ENCODE measurements at places on chromosomes 11 and 22.
A peak's percentile ranks its signal among the peaks of the same experiment; 100 is the strongest.

GRCh38 chr11:111418436-111418787 is 39.3 kb upstream of the POU2AF1 start:
- DNase-seq = no peak

- no peak for DNase-seq
Measured at GRCh38 chr11:70556884-70557741, 158.8 kb downstream of the CTTN start.

DNA sequence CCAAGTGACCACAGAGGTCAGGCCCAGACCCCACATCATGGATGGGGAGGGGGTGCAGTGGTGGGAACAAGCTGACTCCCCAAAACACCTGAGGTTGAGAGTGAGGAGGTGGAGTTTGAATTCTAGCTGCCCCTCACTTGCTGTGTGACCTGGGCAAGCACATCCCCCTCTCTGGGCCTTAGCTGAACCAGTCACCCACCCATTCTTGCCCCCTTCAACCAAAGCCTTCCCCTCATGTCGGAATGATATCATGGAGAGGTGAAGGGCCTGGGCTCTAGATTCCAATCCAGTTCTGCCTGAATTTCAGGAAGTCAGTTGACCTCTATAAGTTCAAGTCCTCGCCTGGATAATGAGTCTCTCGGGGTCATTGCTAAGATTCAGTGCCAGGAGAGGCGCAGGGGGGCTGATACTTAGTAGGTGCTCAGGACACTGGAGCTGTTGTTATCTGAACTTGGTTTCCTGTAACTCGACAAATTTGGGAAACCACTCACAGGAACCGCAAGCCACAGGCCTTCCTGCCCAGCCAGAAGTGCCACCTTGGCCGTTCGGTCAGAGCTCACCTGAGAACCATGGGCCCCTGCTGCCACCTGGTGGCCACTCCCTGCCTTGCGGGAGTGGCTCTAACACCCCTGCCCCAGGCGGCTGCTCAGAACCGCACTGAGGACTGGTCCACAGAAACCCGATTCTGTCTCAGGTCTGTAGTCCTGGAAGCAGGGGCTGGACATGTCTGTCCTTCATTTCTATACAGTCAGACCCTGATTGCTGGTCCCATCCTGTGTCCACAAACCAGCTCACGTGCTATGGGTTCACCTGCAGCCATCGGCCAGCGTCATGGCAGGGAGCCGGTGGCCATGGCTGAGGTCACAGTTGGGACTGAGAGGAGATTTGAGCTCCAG is 6.9 kb downstream of the CDC42EP1 start:
- DNase-seq = peak; percentile 82

DNA sequence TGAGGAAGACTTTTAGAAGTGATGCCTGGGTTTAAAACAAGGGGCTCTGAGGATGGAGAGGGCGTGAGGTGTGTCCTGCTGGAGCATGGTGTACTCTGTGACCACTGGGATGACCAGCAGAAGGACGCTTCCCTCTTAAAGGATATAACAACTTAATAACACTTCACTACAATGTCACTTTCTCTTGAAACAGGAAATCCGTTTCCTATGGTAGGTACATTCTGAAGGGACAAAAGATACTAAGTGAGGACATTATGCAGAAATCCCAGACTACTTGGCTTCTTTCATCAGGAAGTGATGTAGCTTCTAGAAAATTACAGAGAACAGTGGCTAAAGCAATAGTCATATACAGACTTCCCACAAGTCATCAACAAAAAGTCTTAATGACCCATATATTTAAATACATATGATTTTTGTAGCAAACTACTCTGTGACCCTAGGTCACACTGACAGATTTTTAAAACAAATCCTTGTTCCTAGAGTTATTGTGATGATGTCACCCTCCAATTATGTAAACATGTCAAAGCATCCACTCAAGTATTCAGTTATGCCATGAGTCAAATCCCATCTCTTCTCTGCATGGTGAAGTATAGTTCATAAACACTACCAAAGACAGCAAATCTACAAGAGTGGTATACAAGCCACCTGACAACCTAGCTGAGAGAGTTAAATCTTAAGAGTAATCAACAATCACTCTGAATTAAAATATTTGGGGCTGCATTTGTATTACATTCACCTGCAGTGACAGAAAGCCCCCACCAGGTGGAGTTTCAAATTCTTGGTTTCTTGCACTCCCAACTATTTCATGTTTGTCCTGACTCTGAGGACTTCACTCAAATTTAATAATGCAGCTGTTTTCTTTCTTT is 32.8 kb downstream of the PITPNB start:
- DNase-seq = peak; percentile 26

- DNase-seq = no peak
Measured at GRCh38 chr22:36386351-36386899, 1.3 kb downstream of the MYH9 start.
